G401 (cell line): ENCODE measurements at places on chromosomes 1 and 21.
A peak's percentile ranks its signal among the peaks of the same experiment; 100 is the strongest.

DNA sequence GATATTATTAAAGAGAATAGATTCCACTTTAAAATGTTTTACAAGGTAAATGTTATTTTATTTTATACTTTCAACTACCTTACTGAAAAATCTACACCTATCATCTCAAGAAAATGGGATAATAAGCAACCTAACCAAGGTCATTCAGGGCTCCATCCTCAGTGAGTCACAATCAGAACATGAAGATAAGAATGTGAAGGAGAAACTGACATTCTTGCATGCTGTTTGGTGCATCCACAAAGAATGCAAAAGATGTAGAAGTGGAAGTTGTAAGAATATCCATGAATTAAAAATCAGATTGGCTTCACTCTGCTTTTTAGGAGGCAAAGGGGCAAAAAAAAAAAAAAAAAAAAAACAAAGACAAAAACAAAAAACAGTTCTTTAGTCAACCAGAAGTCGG lies 6.5 kb downstream of the WARS2 start:
- DNase-seq = no peak

DNA sequence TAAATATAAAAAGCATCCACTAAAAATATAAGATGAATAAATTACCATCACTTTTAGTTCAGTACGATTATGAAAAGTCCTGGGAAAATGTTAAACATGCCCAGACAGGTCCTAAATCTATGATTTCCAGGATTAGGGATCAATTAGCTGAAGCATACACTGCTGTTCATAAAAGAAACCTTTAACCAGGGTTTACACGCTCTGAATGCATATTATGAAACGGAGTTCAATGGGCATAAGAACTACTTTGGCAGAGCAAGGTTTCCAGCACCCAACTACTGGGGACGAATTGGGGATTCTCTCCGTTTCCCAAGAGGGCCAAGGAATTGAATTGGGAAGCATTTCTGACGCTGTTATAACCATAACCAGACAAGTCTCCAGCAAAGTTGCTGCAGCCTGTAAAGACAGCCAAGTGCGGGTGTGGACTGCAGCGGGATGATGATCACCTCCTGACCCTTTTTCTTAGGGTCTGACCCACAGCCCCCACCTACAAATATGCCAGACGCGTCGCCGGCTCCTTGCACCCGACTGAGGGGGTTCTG lies 1.6 kb downstream of the SLC30A1 start:
- DNase-seq = no peak

GRCh38 chr1:167057241-167057688 lies 32.9 kb downstream of the GPA33 start:
- DNase-seq = peak; percentile 87

- DNase-seq = no peak
These were observed 39.1 kb downstream of the CLIC6 start for GRCh38 chr21:34707876-34708325.
